ENCODE measurements at places on chromosomes 2 and 18.

- no peak for DNase-seq
Measured at GRCh38 chr18:52395146-52395852, 55.3 kb downstream of the DCC start.

DNA sequence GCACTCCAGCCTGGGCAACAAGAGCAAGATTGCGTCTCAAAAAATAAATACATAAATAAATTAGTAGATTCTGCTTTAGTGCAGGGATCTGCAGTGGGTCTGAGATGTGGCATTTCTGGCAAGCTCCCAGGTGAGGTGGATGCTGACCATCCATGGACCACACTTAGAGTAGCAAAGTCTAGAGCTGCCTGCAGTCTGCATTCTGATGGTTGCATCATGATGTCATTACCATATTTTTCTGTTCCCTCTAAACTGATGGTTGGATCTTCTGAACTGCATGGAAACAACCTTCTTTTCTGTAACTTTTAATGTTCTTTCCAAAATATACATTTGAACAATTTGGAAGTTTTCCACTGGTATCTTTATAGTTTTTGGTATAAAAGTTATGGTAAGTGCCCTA is 42.9 kb downstream of the MYL12B start:
- no peak for DNase-seq

GRCh38 chr2:47819834-47820233 is 36.9 kb downstream of the MSH6 start:
- DNase-seq: no peak

DNA sequence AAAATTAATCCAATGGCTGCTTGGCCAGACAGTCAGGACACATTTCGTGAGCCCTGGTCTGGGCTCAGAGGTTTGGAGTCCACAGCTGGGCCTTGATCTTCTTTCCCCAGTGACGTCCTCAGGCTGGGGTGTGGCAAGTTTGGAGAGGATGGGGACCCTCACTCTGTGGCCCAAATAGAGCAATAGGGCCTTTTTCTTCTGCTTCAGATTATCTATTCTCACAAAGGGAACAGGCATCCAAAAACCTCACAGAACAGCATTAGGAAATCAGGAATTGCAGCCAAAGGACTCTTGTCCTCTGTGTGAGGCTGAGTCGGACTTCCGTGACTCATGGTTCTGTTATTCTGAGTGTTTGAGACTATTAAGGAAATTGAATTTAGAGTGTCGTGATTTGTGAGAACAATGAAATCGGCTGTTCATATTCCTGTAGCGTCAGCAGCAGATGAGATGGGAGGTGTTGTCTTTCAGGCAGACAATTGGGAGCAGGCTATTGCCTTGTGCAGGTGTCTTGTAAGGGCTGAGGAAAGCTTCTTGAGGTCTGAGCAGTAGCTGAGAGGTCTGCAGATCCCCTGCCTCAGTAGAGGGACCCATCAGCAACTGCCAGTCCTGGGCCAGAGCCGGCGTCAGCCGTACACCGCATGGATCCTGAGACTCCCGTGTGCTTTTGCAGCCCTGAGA is 113.8 kb downstream of the SH3RF3 start:
- no peak for DNase-seq

DNA sequence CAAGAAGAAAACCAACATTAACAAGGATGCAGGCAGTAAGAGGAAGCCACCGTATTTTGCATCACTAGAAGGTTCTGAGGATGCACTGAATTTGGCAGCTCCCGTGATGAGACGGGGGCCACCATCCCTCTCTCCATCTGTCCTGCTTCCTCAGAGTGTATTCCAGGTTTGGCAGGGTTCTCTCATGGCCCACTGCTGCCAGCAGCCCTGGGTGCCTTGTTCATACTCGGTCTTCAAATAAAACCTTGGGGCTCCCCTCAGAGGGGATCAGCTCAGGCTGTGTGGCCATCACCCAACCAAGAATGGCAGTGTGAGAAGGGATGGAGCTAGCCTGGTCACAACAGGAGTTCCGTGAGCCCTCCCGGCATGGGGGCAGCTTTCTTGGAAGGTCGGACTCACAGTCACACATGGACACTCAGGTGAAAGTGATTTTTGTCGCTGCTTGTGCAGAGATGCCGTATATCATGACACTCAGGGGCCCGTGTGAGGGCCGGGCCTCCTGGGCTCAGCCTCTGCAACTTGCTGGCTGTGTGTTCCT is 12.8 kb upstream of the MBP start:
- no peak for DNase-seq

DNA sequence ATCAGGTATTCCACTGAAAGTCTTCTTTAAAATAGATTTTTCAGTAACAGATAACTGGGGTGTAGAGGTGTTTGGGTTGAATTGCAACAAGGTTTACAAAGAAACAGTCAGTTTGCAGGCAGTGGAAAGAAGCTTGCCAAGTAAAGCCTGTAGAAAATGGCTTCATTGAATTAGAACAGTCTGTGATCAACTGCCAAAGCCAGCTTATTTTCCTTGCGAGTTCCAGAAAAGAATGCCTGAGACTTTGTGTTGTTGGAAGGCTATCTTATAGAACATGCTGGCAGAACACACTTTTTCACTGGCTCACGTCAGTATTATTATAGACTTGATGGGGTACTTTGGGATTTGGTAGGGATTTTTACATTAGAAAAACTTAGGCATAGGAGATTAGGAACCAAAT is 601.0 kb downstream of the XIRP2 start:
- no peak for DNase-seq

DNA sequence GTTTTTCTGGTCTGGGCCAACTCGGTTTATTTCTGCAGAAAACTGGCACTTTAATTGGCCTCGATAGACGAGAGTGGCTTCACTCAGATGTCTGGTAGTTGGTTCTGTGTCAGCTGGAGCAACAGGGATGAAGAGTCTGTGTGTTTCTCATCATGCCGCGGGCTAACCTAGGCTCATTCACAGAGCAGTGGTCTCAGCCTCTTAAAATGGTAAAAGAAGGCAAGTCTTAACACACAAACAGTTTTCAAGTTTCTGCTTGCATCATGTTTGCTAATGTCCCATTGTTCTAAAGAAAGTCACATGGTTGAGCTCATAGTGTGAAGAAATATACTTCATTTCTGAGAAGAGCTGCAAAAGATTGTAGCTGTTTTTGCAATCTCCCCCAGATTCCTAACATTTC is 37.5 kb upstream of the ANXA4 start:
- no peak for DNase-seq
